ENCODE measurements at places on chromosomes 4 and X. TPM values are rescaled to one million over a fixed set of nuclear protein-coding genes. Genes with fewer than 3 reads are reported as not detected.

Gene GLRA2
- not detected for total RNA-seq

Gene MTMR8
- 2.0 TPM for total RNA-seq

Gene UCP1
- not detected for total RNA-seq

Gene EVC
- total RNA-seq = 3.1 TPM

Gene EMCN
- not detected for total RNA-seq

Gene FAAH2
- total RNA-seq = 0.05 TPM

Gene DACH2
- total RNA-seq = not detected

Gene HTN3
- total RNA-seq = not detected

Gene RADX
- total RNA-seq = 9.0 TPM

Gene USP38
- 10.7 TPM for total RNA-seq

Gene RTL5
- total RNA-seq = 0.37 TPM

Gene KLB
- total RNA-seq = not detected

Gene FGG
- 5.6 TPM for total RNA-seq

Gene NXF3
- not detected for total RNA-seq

Gene RAP1GDS1
- 31.2 TPM for total RNA-seq

Gene CSAG2
- total RNA-seq = not detected

Gene POLN
- total RNA-seq = 0.75 TPM

Gene ZNF630
- total RNA-seq = 1.6 TPM

Gene GIMD1
- total RNA-seq = not detected

Gene RENBP
- 0.87 TPM for total RNA-seq

Gene GAK
- 67.2 TPM for total RNA-seq

Gene ATG4A
- 8.3 TPM for total RNA-seq
